ENCODE measurements at places on chromosomes 7 and 10.

- DNase-seq, result no peak
Measured at GRCh38 chr7:132872034-132872433, 209.9 kb downstream of the CHCHD3 start.

- no peak for DNase-seq
Measured at GRCh38 chr7:1981878-1982230, 250.9 kb downstream of the MAD1L1 start.

DNA sequence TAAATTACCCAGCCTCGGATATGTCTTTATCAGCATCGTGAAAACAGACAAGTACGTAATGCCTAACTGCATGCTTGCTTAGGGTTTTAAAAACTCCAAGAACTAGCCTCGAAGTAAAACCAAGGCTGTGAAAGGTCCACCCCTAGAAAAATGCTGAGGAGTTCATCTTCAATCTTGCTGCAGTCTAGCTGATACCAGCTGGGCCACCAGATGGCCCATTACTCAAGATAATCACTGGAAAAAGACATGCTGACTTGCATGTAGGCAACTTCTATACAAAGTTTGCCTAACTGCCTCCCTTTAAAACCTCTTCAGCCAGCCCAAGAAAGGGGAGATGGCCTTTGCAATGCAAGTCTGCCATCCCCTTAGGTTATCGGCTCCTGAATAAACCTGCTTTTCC is 614.1 kb downstream of the GALNT17 start:
- no peak for DNase-seq

DNA sequence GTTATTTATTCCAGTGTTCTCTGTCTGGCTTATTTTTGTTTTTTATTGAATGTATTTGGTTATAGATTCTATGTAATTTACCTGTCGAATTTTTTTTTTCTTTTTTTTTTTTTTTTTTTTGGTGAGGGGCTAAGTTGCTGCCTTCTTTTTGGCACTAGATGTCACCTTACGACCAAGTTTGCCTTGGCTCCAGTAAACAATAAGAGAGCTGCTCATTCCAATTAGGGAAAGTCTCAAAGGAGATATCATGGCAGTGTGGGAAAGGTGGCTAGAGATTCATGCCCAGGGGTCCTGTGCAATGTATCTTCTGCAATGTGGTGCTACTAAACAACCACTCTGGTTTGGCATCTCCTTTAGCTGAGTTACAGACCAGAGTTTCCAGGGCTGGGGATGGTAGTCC is 84.0 kb downstream of the PTPN20 start:
- DNase-seq, result no peak

DNA sequence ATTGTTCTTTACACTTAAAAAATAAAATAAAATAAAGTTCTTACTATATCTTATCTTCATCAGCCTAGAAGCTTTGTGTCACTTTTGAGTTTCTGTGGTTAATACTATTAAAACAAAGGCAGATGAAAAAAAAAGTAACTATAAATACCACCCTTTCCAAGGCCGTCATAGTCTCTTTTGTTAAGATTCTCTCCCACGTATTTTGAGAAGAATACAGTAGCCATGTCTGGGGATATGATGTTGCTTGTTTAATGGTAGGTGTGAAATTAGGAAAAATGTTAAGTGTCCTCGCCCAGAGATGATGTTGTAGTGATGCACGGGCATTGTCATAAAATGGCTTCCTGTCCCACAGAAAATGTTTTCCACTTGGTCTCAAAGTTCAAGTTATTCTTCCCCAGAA is 223.9 kb downstream of the NEBL start:
- DNase-seq, result no peak
